ENCODE measurements at places on chromosomes 7 and 10.

- DNase-seq: no peak
Measured at GRCh38 chr10:102865620-102866019, 3.6 kb upstream of the AS3MT start.

DNA sequence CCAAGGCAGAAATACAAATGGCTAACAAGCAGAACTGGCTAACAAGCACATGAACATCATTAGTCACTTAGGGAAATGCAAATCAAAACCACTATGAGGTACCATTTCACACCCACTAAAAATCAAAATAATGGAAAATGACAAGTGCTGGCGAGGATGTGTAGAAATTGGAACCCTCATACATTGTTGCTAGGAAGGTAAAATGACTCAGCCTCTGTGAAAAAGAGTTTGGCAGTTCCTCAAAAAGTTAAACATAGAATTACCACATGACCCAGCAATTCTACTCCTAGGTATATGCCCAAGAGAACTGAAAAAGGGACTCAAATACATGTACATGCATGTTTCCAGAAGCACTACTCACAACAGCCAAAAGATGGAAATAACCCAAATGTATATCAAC lies 52.8 kb upstream of the ANAPC16 start:
- no peak for DNase-seq

DNA sequence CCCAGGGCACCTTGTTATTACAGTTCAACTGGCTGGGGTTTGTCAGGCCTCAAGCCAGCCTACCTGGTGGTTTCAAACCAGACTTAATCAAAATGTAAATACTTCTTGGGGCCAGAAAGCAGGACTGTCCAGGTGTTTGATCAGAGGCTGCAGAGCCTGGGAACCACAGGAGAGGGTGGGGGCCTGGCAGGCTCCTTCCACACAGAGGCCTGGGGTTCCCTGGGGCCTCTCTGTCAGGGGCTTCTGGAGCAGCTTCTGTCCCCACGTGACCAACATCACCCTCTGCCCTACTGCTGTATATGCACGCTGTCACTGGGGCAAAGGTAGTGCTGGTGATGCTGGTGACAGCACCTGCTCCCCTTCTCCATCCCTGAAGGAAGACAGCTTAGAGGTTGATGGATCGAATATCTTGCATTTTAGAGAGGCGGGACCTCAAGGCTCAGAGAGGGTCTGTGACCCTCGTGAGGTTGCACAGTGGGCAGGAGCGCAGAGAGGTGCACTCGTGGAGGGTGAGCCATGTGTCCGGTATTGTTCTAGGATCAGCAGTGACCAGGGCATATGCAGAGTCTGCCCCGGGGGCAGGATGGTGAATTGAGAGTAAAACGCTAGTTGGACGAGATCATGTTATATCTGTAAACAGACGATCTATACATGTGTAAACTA lies 95.4 kb downstream of the GRK5 start:
- DNase-seq: no peak

DNA sequence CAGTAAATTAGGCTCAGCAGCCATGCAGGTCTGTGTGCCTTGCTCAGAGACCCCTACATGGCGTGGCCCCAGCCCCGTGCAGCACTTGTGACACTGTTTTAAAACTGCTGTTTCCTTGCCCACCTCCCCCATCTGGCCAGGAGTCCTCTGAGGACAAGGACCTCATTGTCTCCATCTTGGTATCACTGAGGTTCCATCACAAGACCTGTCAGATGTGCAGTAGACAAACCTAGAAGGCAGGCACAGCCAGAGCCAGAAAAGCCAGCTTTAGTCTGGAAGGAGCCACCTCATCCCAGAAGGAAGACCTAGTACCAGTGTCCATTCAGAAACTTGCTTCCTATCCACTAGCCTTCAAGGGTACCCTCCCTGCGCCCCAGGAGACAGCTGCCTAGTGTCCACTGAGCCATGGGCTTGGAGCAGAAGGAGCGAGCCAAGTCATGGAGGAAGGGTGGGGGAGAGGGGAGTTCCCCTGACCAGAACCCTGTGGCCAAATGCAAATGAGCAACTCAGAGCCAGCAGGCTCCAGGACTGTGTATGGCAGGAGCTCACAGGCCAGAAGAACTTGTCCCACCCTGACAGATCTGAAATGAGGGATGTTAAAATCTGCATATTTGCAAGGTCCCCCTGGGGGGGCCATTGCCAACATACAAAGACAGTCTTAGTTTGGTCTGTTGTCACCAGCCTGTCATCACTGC lies 176.1 kb downstream of the SH3PXD2A start:
- DNase-seq: no peak

- DNase-seq: no peak
Measured at GRCh38 chr10:77919713-77920108, 6.8 kb downstream of the DLG5 start.

GRCh38 chr7:41774966-41775365 lies 72.1 kb upstream of the INHBA start:
- no peak for DNase-seq

DNA sequence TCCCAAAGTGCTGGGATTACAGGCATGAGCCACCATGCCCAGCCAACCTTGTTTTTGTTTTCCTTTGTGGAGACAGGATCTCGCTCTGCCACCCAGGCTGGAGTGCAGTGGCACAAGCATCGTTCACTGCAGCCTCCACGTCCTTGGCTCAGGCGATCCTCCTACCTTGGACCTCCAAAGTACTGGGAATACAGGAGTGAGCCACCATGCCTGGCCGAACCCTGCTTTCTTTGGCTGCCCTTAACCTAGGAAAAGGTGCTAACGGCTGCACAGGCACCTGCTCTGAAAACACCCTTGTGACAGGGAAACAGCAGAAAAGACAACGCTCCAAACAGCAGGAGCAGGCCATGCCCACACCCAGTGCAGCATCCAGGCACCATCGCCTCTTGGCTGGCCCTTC lies 71.9 kb downstream of the OAT start:
- no peak for DNase-seq

- DNase-seq: no peak
Measured at GRCh38 chr10:117569610-117570390, 27.3 kb downstream of the EMX2 start.

GRCh38 chr7:130286881-130287280 lies 6.1 kb upstream of the CPA4 start:
- no peak for DNase-seq

DNA sequence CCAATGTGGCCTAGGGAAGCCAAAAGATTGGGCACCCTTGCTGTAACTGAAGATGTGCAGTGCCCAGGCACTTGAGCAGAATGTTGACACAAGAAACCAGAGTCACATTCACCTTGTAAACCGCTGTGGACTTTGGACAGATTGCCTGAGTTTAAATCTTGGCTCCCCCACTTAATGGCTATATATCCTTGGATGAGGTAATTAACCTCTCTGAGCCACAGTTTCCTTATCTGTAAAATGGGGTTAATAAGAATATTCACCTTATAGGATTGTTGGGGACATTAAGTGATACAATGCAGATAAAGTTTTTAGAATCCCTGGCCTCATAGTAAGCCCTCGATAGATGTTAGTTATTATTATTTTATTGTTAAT lies 331.0 kb downstream of the LRMDA start:
- no peak for DNase-seq

DNA sequence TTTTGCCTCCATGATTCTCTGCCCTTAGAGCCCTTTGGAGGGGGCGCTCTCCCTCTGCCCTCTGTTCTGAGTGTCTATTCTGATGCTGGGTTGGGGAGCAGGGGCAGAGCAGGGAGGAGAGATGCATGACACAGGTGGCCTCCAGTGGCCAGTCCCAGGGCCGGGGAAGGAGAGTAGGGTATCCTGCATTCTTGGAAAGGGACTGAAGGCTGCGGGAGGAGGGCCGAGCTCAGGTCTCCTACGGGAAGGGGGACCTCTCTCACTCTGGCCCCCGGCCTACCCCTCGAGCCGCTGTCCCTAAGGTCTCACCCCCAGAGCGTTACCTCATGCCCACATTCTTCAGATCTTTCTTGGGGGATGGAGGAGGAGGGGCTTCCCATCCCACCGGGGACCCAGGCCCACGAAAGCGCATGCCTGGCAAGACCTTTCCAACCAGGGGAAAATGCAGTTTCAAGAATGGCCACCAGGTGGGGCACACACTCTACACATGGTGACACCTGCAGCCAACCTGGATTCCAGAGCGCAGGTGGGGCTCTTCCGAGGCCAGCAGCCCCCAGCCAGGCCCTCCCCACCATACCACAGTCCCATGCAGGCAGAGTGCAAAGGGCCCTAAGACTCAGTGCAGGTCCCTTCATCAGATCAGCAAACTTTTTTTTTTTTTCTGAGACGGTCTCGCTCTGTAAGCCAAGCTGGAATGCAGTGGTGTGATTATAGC lies 86.4 kb downstream of the MYL10 start:
- DNase-seq: no peak

DNA sequence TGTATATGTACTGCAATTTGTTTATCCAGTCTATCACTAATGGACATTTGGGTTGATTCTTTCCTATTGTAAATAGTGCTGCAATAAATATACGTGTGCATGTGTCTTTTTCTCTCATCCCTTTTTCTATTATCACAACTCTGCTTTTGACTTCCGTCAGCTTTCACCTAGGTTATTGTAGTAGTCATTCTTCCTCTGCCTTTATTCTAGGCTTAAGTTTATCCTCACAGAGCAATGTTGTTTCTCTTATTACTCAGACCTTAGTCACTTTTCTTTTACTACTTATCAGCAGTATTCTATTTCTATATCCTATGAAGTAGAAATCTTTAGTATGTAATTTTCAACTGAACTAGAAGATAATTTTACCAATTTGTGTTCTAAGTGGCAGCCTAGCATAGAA lies 175.3 kb upstream of the SEMA3E start:
- DNase-seq: no peak

DNA sequence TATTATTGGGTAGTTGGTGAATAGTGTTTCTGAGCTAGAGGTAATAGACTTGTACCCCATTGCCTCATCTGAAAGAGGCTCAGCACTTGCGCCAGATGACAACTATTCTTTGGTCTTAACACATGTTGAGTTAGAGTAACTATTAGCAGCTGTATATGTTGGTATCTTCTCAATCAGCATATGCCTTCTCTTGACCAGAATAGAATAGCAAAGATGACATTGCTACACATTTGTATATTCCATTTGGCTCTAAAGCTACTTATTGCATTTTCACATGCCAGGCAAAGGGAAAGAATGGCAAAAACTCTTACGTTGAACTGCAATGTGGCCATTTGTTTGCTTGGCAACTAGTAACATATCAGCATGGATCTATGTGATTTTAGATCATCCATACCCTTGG lies 173.8 kb upstream of the AGR3 start:
- DNase-seq: no peak

DNA sequence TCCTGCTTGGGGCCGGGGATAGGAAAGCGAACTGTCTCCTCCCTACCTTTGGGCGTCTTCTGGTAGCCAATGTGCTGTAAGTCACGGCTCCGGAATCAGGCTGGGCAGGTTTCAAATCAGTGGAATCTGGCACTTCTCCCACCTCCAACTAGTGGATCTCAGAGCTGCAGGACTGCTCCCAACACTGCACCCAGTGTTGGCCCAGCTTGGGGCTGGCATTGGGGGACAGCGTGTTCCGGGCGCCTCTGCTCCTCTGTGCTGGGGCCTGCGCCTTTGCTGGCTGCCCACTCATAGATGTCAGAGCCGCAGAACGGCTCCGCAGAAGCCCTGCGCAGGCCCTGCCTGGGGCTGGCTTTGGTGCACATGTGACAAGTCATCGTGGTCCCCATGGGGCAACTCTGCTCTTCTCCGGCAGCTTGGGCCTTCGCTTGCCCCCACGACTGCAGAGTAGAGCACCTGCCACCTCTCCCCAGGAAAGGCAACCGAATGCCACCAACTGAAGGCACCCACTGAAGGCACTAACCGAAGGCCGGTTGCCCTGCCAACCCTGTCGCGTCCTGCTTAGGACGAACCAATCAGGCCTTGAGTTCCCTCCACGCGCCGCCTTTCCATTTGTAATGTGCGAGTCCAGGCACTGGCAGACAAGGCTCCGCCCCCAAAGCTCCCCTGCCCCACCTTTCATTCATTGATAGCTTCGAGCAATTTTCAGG lies 85.5 kb upstream of the ABI1 start:
- DNase-seq: no peak

GRCh38 chr10:22475651-22476600 lies 130.6 kb downstream of the SPAG6 start:
- DNase-seq: peak; percentile 50

- DNase-seq: no peak
Measured at GRCh38 chr7:101138213-101138870, 11.4 kb downstream of the SERPINE1 start.

DNA sequence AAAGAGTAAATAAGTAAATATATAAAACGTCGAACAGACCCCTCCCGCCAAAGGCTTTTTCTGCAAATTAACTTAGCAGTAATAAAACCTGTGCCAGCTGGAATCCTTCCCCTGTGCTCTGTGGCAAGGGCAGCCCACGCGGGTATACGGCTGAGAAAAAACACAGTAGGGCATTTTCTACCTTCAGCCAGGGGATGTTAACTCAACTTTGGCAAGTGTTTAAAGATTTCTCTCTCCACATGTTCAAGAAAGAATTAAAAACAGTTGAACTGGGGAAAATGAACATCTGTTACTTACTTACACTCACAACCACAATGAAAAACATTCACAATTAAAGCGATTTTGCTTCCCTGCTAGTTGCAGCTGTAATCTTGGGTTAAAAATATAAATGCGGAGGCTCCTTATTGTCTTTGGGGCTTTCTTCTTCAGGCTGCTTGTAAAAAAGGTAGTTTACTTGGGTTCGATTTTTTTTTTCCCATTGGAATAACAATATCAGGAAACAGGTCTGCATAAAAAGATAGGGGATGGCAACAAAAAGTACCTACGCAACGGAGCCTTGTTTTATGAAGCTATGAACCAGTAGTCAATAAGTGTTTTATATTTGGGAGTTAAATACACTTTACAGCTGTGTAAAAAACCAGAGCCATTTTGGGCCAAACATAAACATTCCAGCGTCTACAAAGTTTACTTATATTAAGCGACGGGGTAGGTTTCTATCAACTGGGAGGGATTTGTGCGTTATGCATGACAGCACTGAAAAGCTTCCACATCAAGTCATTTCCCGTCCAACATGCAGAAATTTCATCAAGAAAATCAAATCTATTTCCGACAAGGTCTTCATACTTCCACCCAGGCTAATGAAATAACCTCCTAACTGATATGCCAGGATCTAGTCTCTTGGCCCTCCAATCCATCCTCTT lies 132.7 kb downstream of the TAX1BP1 start:
- no peak for DNase-seq

DNA sequence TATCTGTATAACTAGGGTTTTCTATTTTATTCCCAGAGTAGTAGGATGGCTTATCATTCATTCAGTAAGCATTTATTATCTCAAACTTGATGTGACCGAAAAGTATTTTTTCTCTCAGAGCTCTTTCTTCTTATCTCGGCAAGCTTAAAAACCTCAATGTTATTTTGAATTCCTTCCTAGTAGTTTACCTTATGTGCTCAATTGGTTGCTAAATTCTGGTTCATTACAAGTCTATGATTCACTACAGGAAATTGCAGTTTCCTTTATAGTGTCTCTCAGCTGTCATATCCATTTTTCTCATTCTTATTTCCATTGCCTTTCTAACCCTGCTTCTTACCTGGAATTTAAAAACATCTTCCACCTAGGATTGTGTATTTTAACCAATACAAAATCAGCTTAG lies 12.6 kb upstream of the ICA1 start:
- DNase-seq: no peak

- no peak for DNase-seq
Measured at GRCh38 chr10:35508647-35509046, 96.5 kb upstream of the GJD4 start.

Measured in hippocampal formation (tissue), 2 donors.